Neural crest cell (in vitro differentiated cells): ENCODE measurements at places on chromosomes 2 and 18.
A peak's percentile ranks its signal among the peaks of the same experiment; 100 is the strongest.

DNA sequence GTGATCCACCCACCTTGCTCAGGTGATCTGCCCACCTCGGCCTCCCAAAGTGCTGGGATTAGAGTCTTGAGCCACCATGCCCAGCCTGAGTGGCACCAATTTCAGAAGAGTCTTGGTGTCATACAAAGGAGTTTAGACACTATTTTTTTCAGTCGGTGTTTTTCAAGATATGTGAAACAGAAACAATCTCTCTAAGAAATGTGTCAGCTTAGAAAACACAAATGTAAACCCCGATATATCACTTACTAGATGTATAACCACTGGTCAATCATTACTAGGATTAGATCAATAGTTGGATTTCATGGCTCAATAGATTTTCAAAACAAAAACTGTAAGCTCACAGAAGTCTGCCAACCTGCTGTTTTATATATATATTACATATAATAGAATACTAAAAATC is 67.2 kb upstream of the FRZB start:
- DNase-seq, result no peak

- DNase-seq, result peak; percentile 44
These were observed 70.5 kb upstream of the ZNF516 start for GRCh38 chr18:76565238-76566173.

- no peak for DNase-seq
These were observed 41.3 kb downstream of the VSNL1 start for GRCh38 chr2:17581831-17582230.

DNA sequence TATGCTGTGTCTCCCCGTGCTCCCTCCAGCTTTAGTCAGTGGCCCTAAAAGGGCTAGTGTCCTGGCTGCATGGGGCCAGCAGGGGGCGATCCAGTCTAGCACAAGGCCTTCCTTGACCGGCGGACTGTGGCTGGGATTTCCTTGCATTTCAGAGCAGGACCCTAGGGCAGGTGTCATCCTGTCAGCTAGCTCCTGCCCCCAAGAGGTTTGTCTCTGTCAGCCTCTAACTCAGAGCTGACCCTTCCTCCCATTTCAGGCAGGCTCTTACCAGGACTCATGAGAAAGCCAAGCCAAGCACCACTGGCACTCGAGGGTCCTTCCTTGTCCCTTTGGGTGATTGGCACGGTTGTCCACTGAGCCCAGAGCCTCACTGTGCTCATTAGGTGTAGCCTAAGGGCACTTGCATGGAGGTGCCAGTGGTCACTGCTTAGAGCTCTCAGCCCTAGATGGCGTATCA is 140.3 kb downstream of the RPIA start:
- DNase-seq, result no peak

GRCh38 chr2:15511686-15512085 is 49.4 kb downstream of the NBAS start:
- no peak for DNase-seq

DNA sequence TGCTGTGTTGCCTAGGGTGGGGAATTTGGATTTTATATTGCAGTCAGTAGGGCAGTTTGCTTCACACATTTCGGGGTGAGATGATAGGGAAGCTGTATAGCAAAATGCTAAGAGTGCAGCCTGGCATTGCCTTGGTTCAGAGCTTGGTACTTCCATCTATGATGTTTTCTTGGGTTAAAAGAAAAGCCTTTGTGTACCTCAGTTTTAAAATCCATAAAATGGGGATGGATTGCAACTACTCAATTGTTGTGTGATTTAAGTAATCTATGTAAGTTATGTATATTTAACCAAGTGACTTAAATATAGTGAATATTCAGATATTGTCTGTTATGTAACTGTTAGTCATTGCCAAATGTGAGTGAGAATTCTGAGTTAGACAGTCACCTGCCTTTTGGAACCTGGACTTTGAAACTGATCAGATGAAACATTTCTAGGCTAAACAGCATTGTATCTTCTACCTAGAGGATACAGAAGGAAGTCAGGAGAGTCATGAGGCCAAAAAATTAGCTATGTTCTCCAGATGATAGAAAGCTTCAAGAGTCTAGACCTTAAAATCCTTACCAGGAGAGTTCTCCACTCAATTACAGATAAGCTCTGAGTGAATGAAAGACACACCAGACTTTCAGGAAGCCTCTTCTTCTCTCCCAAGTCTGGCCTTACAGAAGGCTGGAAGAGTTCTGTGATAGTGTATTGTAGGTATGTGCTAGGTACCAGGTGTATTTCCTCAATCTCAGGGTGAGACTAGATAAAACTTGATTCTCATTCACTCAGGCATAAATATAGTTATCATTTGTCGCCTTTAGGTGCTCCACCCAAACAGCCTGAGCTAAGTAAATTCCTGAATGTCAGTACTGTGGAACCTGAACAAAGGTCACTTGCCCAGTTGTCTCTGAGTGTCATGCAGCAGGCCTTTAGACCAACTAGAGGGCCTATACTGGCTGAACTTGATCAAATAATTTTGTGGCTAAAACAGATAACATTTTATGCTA is 7.5 kb downstream of the RIOK3 start:
- no peak for DNase-seq

- DNase-seq, result no peak
These were observed 49.2 kb downstream of the PIKFYVE start for GRCh38 chr2:208315081-208315788.

DNA sequence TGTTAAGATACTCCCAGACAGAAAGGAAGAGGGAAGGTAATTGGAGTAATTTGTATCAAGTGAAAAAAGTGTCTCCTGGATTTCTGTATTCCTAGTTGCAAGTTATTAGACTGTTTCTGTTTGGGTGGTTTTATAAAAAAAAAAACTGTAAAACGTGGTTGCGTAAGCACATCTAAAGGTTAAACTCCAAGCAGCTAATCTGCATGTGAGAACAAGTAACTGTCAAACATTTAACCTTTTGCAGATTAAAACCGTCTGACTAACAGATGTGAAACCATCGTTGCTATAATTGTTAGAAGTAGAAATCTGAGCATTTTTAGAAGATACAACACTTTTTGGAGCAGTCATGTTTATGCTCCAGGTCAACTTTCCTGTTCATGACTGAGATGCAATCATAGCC is 72.3 kb downstream of the AFF3 start:
- DNase-seq, result no peak

- no peak for DNase-seq
These were observed 8.8 kb downstream of the RALB start for GRCh38 chr2:120261387-120262006.

DNA sequence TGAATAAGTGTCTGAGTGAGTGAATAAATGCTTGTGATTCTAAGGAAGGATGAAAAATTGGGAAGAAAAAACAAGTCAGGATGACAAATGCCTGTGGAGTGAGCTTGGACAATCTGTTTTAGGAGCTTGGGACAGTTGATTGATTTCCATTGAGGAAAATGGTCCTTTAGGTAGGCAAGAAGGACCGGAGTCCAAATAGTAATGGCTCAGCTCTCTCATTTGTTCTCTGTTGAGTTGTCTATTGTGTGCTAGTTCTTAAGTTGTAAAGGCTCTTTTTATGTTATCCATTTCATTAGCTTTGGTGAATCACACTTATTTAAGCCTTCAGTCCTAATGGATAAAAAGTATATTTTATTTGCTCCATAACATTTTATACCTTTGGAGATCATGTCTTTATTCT is 31.9 kb downstream of the FAM171B start:
- no peak for DNase-seq

GRCh38 chr2:240622531-240623235 is 2.6 kb upstream of the GPR35 start:
- no peak for DNase-seq

DNA sequence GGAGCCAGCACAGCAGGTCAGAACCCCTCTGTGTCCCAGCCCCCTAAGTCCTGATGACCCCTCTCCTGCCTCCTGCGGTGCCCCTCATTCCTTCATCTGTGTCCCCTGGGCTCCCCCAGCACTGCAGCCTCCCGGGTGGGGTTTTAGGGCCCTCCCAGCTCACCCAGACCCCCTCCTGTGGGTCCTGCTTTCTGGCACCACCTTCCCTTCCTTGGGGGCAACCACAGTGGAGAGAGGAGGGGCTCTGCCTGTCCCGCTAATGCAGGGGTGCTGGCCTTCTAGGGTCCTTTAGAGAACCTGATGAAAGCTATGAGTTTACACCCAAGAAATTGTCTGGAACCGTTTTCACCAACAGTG is 42.7 kb upstream of the ALPP start:
- no peak for DNase-seq

GRCh38 chr18:79970419-79971133 is 6.1 kb downstream of the HSBP1L1 start:
- DNase-seq, result no peak

GRCh38 chr2:112089375-112089774 is 34.3 kb downstream of the TMEM87B start:
- no peak for DNase-seq

DNA sequence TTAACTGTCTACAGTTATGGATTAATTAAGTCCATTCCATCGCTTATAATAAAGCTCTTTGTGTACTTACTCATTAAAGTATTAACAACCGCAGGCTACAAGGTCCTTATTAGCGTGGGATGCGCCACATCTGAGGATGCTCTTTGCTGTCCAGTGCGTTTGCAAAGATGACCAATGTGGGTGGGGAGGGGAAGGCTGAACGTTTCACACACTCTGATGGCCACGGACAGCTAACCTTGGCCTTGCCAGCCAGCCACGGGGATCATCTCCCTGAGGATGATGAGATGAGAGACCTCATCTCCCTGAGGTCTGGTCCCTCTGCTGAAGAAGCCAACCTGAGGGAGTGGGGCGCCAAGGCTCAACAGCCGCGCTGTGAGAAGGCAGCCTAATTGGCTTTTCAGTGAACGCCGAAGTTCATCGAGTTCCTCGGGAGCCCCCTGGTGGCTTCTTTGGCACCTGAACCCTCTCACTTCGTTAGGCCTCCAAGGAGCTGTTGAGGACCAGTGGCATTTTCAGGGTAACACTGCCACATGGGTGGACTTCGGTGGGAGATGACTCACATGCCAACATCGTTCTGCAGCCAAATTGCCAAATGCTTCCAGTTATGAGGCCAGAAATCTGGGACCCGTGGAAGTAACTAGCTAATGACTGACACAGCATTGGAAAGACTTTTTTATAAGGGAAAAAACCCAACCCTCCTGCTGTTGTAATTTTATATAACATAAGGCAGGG is 69.3 kb upstream of the SEC11C start:
- peak; percentile 96 for DNase-seq

- no peak for DNase-seq
These were observed 379.2 kb upstream of the POU3F3 start for GRCh38 chr2:104474716-104475115.

GRCh38 chr18:23532848-23533247 is 29.5 kb downstream of the RMC1 start:
- no peak for DNase-seq

DNA sequence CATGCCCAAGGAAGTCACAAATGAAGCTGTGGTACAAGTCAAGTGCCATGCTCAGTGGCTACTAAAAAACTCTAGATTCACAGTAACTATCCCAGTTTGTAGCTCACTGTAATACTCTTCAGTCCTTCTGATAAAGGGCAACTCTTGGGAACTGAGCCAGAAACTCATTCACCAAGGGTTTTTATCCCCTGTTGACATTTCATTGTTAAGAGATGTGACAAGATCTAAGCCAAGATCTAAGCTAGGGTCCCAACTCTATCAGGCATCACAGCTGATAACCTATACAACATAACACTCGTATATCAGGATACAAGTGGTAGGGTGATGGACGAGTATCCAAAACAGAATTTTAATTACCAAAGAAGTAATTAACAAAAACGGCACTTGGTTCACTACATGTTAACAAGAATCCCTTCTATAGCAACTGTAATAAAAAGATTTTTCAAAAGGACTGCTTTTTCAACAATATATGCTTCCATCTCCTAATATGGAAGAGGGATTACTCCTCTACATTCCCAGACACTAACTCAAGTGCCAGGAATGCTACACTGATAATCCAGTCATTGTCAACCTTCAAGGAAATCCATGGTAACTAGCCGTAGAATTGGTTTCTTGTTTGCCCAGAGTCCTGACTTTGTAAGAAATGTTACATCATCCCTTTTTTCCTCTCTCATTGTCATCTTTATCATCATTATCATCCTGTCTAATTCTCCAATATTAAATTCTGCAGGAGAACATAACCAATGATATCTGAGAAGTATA is 111.7 kb downstream of the CDH2 start:
- DNase-seq, result no peak

- DNase-seq, result no peak
These were observed 93.6 kb downstream of the SATB2 start for GRCh38 chr2:199364153-199364552.

- DNase-seq, result peak; percentile 9
These were observed at the start of gene PID1 for GRCh38 chr2:229270551-229271410. Gene PID1 (minus strand): TSS chr2:229271287. CDS start chr2:229271043, 244 bp downstream.
